ENCODE measurements at places on chromosomes 5 and 9. TPM values are rescaled to one million over a fixed set of nuclear protein-coding genes. Genes with fewer than 3 reads are reported as not detected.

Gene ODF2
- total RNA-seq: 17.7 TPM

Gene ANAPC2
- total RNA-seq: 15.9 TPM

GRCh38 chr9:130173666-130173983 is 1.4 kb downstream of the NCS1 start:
- H3K27ac ChIP-seq: peak overlapping the region; percentile 33
- no peaks in the 10 kb centered on the region for H3K27me3 ChIP-seq
- H3K36me3 ChIP-seq: peaks cover 1% of the 10 kb centered on the region
- no peak for DNase-seq
- H3K4me3 ChIP-seq: peak overlapping the region; percentile 67
- H3K4me1 ChIP-seq: peaks cover 2% of the 10 kb centered on the region

- no peaks in the 10 kb centered on the region for H3K36me3 ChIP-seq
- no peak overlapping the region for H3K4me3 ChIP-seq
- no peak overlapping the region for H3K27ac ChIP-seq
- no peak for DNase-seq
Measured at GRCh38 chr9:21607576-21607975, 125.5 kb upstream of the IFNE start.

DNA sequence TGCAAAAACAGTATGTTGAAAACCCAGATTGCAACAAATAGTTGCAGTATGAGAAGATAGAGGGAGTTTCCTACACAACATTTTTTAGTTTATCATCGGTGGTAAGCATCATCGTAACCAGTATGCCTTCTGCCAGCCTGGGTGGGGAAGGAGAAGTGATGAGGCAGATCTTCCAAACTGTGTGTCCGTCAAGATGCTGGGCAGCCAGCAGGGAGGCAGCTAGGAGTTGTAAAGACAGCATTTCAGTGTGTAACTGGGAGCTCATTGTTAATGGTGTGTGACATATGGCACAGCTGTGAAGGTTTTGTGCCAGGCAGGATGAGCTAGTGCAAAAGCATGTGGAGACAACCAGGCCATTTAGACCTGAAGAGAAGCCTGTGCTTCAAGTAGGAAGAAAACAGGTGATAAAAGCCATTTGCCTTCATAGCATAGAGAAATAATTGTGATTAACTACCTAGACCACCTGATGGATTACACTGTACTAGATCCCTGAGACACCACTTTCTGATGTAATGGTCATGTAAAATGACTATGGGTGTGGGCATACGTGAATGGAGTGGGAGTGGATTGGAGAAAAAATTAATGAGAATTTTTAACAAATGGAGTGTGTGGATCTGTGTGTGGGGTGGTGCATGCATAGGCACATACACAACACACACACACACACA is 347.0 kb upstream of the ADAMTSL1 start:
- no peak overlapping the region for H3K27ac ChIP-seq
- no peak overlapping the region for H3K4me3 ChIP-seq
- no peak for DNase-seq
- H3K4me1 ChIP-seq: no peaks in the 10 kb centered on the region
- no peaks in the 10 kb centered on the region for H3K36me3 ChIP-seq

DNA sequence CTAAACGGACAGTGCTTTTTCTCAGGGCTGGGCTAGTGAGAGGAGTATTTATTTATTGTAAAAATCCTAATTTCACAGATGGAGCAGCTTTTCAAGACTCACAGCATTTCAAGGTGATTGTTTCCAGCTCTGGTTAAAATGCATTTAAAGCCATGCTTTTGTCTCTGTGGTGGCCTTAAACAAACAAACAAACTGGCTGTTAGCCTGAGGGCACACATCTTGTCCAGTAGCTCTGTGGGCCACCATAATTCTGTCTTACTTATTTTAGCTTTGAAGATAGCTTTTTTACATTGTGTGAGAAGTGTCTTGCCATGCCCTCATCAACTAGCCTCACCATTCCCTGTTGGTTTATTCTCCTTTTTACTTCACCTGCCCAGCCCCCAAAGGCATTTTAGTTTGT is 218.2 kb downstream of the PSAT1 start:
- no peaks in the 10 kb centered on the region for H3K36me3 ChIP-seq
- no peak overlapping the region for H3K27ac ChIP-seq
- DNase-seq: no peak

DNA sequence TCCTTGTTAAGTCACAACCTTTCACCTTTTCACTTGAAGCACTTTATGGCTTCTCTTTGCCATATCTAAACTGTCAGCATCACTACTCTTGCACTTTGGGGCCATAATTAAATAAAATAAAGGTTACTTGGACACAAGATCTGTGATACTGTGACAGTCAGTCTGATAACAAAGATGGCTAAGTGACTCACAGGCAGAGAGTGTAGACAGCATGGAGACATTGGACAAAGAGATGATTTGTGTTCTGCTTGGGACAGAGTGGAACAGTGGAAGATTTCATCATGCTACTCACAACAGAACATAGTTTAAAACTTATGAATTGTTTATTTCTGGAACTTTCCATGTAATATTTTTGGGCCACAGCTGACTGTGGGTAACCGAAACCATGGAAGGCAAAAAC is 81.7 kb upstream of the SMC5 start:
- no peak overlapping the region for H3K27ac ChIP-seq
- H3K4me1 ChIP-seq: no peaks in the 10 kb centered on the region
- no peak overlapping the region for H3K4me3 ChIP-seq
- DNase-seq: peak; percentile 11
- no peaks in the 10 kb centered on the region for H3K36me3 ChIP-seq

DNA sequence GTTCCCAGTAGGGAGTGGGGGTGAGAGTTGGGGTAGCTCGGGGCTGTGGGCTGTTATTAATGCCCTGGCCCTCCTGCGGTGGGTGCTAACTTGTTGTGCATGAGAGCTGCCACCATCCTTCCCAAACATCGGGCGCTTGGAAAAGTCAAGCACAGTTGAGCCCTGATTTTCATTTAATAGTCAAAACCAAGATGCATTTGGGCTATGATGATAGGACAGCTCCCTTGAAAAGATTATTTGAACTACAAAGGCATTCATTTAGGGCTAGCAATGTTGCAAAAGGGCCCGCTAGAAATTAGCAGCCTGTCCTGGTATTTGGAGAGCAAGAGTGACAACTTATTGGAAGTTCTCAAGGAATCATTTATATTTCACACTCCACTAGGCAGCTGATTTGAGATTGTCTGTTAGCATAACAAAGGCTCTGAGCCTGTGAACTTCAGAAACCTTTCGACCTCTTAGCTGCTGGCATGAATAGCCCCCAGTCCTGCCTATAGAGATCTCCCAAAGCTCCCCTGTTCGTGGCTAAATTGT is 128.2 kb upstream of the TMEM161B start:
- DNase-seq: no peak
